Activated gamma-delta T cell treated with Interleukin-2 at 50 U/mL for 16 hours (primary cell): ENCODE measurements at places on chromosomes 2 and 18.
A peak's percentile ranks its signal among the peaks of the same experiment; 100 is the strongest.

DNA sequence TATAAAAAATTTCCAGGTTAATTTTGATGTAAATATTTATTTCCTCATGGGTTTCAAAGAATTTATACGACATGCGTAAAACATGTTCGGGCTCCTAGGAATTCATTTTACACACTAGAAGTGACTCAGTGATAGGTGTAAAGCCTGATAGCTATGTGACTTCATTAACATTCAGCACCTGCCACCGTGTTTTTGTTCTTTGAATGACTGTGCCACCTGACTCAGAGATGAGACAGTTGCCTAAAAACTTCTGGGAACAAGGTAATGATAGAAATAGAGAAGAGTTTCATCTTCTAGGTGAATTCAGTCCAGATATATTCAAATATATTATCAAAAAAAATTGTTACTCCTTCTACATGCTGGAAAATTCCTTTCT is 10.0 kb downstream of the IL1R2 start:
- DNase-seq = no peak

- DNase-seq = no peak
Measured at GRCh38 chr2:134515137-134515536, 203.7 kb downstream of the TMEM163 start.

- DNase-seq = no peak
Measured at GRCh38 chr2:69731147-69731970, 10.6 kb upstream of the ANXA4 start.

GRCh38 chr2:124122340-124122739 is 97.3 kb downstream of the CNTNAP5 start:
- no peak for DNase-seq

- DNase-seq = no peak
Measured at GRCh38 chr2:185793532-185794345, 55.1 kb downstream of the FSIP2 start.

- no peak for DNase-seq
Measured at GRCh38 chr2:18855027-18855426, 265.7 kb upstream of the NT5C1B start.

GRCh38 chr2:69149631-69150215 is 136.7 kb downstream of the ANTXR1 start:
- DNase-seq = no peak

DNA sequence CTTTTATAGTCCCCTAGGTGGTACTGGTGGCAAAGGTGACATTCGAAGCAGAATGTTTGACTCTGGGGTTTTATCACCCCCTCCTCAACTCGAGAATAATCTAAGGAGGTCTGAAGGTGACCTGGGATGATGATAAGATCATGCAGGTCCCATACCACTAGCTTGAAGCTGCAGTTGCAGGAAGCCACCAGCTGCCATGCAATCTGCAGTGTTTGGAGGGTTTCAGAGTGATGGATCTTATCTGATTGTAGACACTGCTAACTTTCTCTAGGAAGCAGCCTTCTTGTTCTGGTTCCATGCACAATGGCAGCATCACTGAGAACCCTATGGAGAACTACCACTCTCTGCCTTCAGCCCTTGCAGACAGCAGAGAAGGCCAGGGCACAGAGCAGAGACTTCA is 59.4 kb upstream of the LRPPRC start:
- DNase-seq = no peak

- no peak for DNase-seq
Measured at GRCh38 chr2:183014005-183014404, 24.3 kb downstream of the NCKAP1 start.

GRCh38 chr2:96870626-96871255 is 861 bp upstream of the SEMA4C start:
- peak; percentile 69 for DNase-seq

DNA sequence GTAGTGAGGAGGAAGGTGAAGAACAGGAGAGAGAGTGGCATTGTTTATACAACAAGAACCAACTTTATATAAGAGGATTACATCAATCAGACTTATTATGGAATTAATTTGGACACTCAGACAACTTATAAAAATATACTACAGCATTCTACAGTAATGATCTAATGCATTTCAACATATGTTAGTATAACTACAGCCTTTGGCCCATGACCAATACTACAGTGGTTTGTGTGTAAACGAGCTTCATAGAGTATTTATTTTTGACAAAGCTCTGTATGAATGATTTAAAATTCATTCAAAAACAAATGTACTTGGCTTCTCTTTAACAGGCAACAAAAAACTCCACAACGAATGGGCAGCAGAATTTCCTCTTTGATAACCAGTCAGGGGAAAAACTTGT is 72.8 kb downstream of the ZNF521 start:
- DNase-seq = no peak

DNA sequence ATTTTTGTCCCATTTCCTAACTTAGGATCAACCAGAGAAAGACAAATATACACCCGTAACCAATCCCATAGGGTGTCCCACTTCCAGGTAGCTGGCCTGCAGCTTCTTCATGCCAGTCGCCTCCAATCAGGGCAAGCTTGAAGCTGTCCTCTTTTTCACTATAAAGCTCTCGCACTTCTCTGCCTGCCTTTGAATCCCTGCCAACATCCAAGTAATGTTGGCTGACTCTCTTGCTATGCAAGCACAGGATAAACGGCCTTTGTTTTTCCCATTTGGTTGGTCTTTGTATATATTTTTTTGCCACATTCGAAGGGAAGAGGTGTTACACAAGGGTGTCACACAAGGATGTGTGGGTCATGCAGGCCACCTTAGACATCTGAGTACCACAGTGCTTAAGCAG is 388.8 kb downstream of the CBLN2 start:
- no peak for DNase-seq

GRCh38 chr2:88859461-88859860 is 168.0 kb downstream of the RPIA start:
- DNase-seq = no peak

GRCh38 chr18:38993342-38993741 is 1427.7 kb upstream of the CELF4 start:
- DNase-seq = no peak

DNA sequence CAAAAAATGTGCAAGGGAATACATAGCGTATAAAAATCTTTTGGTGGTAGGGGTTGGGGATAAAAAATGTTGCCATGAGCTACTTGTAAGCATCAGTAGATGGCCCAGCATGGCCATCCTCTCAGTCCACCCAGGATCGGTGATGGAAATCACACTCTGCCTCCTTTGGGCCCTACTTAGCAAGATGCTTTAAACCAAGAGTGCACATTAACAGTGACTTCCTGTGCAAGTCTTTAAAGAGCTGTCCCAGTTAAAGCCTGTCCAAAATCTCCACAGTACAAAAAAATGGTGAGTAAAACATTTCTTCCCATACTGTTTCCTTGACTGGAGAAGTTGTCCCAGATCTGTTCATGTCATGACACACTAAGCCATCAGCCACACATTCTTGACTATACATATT is 18.0 kb downstream of the ANKRD44 start:
- no peak for DNase-seq

DNA sequence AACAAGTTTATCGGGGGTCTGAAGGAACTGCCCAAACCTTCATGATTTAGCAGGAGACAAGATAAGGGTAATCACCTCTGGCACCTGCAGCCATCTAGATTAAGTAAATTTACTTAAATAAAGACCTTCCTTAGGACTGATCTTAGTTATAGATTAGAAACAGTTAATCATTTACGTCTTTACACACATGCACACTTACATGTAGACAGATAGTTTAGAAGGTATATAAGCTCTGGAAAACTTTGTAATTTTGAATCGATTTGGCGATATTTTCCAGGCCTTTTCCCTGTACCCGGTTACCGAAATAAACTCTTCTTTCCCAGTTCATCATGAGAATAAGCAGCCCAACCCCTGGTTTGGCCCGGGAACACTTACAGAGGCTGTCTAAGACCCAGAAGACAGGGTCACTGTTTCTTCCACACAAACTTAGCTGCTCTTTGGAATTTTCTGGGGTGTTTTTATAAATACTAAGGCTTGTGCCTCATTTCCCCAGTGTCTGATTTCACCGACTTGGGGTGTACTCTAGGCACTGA is 560 bp upstream of the SKA1 start:
- no peak for DNase-seq
